Activated CD4-positive, alpha-beta T cell treated with anti-CD3 and anti-CD28 coated beads for 1 hour (primary cell): ENCODE measurements at places on chromosomes 2 and 18.

- no peak for DNase-seq
Measured at GRCh38 chr2:206981086-206981674, 41.9 kb downstream of the CPO start.

DNA sequence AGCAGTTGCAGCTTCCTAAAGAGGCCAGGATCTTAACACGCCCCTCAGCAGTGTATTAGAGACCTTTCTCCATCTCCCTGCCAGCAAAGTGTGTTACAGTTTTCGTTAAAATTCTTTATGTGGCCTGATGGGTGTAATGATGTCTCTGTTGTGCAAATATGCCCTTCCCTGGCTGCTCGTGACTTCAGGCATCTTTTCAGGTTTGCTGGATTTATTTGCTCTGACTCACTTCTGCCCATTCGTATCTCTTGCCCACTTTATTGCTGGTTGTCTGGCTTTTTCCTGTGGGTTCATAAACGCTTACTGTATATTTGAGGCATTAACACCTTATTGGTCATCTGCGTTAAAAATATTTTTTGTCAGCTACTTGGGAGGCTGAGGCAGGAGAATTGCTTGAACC lies 134.5 kb downstream of the ASB1 start:
- no peak for DNase-seq

GRCh38 chr2:225512876-225513540 lies 113.5 kb downstream of the NYAP2 start:
- DNase-seq, result no peak

DNA sequence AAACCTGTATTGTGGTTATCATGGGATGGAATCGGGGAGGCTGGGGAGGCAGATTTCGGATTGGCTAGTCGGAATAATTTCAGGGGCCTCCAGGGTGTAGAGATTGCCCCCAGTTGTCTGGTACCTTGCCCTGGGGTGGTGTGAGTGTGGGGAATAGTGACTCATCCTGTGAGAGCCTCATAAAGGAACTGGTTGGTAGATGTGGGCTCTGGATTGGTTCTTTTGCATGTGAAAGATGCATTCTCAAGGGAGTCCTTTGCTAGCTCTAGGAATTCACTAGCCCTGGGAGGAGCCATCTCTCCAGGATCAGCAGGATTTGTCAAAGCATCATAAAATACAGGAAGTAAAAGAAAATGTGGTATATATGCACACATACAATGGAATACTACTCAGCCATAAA lies 331.6 kb downstream of the SETBP1 start:
- DNase-seq, result no peak

DNA sequence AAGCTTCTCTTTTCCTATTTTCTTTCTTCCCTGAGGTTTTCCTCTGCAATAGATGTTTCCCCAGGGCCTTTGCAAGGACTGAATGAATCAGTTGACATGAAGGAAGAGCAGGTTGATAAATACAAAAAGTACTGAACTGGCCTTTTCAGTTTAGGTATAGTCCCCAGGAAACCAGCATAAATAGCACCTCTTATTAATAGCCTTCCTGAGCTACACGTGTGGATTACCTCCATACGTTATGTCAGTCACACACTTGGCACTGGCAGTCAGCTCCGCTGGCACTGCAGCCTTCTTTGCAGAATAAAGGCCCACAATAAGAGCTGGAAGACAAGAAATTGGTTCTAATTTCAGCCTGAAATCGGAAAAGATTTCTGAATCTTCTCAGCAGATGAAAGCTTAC lies 60.7 kb downstream of the KCTD18 start:
- DNase-seq, result no peak

DNA sequence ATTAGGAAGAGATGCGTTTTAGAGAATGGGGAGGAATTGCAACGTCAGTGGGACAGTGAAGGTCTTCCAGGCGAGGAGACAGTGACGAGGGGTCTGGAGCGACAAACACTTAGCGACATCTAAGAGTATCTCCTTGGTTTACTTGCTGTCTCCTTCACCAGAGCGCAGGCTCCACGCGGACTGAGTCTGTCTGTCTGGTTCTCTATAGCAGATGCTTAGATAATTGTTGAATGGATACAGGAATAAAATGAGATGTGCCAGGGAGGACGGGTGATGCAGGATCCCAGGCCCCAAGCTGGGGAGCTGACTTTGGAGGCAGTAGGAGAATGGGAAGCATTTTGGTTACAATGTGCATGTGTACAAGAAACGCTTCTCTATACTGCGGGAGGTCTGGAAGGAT lies 56.9 kb upstream of the SMAD7 start:
- DNase-seq, result no peak

DNA sequence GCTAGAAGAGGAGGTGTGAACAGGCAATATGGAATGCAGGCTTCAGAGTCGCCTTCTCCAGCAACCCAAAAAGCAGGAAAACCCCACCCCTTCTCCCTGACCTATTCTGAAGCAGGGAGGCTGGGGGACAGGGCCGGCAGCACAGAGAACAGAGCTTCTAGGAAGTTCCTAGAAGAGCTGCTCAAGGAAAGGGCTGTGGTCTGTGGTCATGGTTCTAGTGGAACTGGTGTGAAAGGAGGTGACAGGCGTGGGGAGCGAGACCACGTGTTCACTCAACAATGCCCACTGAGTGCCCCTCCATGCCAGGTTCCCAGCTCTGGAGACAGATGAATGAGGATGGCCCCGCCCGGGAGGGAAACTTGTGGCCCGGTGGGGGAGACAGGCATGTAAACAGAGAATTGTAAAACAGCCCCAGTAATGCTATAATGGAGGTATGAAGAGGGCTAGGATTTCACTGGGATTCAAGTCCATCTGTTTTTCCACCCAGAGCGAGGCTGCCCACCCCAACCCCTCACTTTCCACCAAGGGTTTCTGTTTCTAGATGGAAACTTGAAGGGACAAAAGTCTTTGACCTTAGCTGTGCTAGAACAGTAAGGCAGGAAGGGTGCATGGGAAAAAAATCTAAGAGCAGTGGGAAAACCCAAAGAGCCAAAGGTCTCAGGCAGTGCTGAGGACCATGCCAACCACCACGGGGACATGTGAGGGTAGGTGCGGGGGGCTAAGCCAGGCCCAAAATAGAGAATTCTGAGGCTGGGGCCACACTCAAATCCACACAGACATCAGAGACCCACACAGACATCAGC lies 71.8 kb downstream of the TNS1 start:
- no peak for DNase-seq

GRCh38 chr2:211068108-211068780 lies 511.8 kb downstream of the CPS1 start:
- no peak for DNase-seq
